T-cell (primary cell): ENCODE measurements at places on chromosomes 11 and 22. TPM values are rescaled to one million over a fixed set of nuclear protein-coding genes. Genes with fewer than 3 reads are reported as not detected.

- no peak for DNase-seq
These were observed 181.3 kb downstream of the IGLL1 start for GRCh38 chr22:23398701-23399366.

DNA sequence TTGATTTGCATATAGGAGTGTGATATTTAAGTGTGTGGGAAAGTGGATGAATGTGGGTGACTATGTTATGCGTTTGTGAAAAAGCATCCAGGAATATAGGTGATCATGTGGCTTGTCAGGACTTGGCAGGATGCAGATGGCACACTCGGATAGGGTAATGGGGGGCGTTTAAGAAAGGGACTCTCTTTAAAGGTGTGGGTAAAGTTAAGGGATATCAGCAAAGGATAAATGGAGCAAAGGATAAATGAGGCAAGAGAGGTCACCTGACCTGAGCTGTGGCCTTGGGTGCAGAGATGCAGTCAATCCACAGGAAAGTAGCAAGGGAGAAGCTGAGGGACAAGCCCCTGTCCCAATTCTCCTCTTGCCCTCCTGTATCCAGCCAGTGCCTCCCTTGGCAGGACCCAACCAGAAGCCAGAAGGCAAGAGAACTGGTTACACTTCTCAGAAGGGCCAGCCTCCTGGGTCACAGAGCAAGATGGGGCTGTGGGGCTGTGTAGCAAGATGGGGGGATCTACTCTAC lies 47.5 kb upstream of the GRAMD1B start:
- no peak for DNase-seq

The C11orf16 gene
- total RNA-seq: not detected

DNA sequence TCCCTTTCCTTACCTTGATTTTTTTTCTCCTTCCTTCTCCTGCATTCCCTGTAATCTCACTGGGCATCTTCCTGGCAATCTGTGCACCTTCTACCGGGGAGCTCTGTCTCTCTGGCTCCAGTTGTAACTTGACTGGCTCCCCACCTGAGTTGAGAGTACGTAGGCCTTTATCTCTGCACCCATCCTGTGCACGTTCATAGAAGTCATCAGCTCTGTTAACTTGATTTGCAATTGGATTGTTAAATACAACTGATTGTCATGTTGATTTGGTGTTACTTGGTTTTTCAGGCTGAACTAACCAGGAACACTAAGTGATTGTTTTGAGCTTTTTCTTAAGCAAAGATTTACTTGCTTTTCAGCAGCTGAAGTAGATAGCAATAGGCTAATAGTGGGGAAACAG lies 11.8 kb downstream of the SWAP70 start:
- no peak for DNase-seq

- no peak for DNase-seq
These were observed 90.9 kb downstream of the MICAL2 start for GRCh38 chr11:12200991-12201985.

DNA sequence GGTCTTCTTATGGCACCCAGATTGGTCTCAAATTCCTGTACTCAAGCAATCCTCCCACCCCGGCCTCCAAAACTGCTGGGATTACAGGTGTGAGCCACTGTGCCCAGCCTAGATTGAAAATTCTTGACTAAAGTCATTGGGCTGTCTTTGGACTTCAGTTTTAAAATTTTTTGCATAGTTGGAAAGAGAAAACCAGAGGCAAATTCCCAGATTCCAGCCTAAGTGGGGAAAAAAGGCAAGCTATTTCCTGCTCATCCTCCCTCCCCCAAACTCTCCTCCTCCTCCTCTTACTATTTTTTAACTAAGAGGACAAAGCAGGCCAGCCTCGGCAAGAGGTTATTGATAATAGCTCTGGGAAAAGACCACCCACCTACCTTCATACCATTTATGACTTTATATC lies 78.6 kb upstream of the CLMP start:
- no peak for DNase-seq

The SGSM1 gene
- total RNA-seq: 1.7 TPM

- DNase-seq: no peak
These were observed 416.4 kb downstream of the MIAT start for GRCh38 chr22:27073601-27074425.

The ALDH3B1 gene
- 0.53 TPM for total RNA-seq

GRCh38 chr11:85137597-85137996 lies 489.5 kb downstream of the DLG2 start:
- no peak for DNase-seq

- no peak for DNase-seq
These were observed 52.6 kb downstream of the PITPNB start for GRCh38 chr22:27866135-27867084.

- DNase-seq: no peak
These were observed 54.1 kb downstream of the CELSR1 start for GRCh38 chr22:46483353-46483752.

The TRIM44 gene
- total RNA-seq: 58.4 TPM

DNA sequence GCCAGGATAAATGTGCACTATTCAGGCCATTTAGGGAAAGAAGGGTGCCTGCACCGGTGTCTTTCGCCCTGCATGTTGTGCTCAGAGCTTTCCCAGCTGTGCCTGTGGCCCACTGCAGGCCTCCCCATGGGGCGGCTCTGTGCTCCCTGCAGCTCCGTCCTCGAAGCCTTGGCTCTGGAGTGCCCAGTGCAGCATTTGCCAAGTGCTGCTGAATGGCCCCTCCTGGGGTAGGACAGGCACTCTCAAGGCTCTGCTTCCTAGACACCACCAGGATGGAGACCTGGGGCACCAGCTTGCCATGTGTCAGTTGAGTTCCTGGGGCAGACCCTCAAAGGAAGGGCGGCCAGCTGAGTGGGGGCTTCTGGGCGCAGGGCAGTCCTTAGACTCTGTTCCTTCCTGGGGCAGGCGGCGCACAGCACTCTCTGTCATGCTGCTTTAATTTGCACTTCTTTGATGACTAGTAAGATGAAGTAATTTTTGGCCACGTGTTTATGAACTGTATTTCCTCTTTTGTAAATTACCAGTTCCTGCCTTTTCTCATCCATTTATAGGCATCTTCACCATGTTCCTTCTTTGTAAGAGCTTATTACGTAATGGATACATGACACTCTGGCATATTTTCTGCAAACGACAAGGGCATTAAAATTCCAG lies 32.1 kb upstream of the GNB1L start:
- DNase-seq: peak; percentile 26

The GLYAT gene
- not detected for total RNA-seq

GRCh38 chr11:126060757-126061171 lies 1.9 kb downstream of the CDON start:
- no peak for DNase-seq

- no peak for DNase-seq
These were observed 230.6 kb upstream of the TENM4 start for GRCh38 chr11:79671401-79671800.

DNA sequence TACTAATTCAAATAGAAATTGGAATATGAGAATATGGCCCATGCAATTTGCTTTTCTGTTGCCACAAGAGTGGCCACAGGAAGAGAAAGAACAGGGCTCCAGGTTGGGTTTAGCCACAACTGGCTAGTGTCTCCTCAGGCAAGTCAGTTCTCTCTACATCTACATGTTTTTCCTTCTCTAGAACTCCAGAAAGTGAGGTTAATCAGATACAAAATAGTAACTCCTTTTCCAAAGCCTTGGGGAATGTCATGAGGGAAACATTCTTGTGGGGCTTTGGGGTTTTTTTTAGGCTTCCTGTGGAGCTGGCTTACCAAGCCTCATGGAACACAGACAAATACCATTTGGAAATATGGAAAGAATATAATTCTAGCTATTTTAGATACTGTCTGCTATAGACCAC lies 161.6 kb downstream of the NAV2 start:
- no peak for DNase-seq

The PHOX2A gene
- total RNA-seq: not detected
